ENCODE measurements at places on chromosomes 7 and 10. TPM values are rescaled to one million over a fixed set of nuclear protein-coding genes. Genes with fewer than 3 reads are reported as not detected.

GRCh38 chr7:101250324-101250723 lies 5.4 kb upstream of the FIS1 start:
- H3K4me1 ChIP-seq, result peaks cover 23% of the 10 kb centered on the region
- H3K27ac ChIP-seq, result no peak overlapping the region
- H3K4me3 ChIP-seq, result no peak overlapping the region

DNA sequence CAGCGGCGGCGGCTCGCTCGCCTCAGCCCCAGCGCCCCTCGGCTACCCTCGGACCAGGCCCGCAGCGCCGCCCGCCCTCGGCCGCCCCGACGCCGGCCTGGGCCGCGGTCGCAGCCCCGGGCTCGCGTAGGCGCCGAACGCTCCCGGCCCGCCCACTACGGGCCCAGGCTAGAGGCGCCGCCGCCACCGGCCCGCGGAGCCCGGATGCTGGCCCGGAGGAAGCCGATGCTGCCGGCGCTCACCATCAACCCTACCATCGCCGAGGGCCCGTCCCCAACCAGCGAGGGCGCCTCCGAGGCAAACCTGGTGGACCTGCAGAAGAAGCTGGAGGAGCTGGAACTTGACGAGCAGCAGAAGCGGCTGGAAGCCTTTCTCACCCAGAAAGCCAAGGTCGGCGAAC lies 18.2 kb upstream of the TSPAN33 start:
- no peak for DNase-seq
- no peaks in the 10 kb centered on the region for H3K4me1 ChIP-seq
- no peak overlapping the region for H3K27ac ChIP-seq
- H3K36me3 ChIP-seq, result no peaks in the 10 kb centered on the region
- H3K4me3 ChIP-seq, result no peak overlapping the region

- no peaks in the 10 kb centered on the region for H3K27me3 ChIP-seq
- no peaks in the 10 kb centered on the region for H3K4me1 ChIP-seq
- no peak overlapping the region for H3K27ac ChIP-seq
These were observed 11.1 kb downstream of the LRRC4 start for GRCh38 chr7:128020159-128020558.

DNA sequence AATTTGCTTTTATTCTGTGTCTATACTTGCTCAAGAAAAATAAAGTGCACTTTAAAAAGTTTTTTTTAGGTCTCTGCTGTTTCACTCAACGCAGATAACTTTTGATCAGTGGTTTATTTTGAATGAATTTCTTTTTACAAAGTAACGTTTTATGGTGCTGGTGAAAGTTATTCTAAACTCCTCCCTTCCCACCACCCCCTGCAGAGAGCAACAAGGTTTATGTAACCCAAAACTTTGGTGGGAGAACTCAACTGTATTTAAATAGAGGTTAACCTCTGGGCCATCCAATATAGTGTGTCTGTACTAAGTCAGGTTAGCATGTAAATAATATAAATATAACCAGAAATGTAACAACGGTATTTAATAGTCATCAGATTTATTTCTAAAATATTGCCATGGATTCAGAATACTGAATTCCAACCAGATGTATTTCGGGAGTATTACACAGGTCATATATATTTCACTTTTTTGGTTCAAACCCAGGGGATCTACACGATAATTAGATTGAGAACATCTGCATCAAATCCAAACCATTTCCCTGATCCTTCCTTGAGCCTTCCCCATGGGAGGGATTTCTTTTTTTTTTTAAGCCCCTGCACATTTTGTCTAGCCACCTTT lies 3.9 kb upstream of the CUX1 start:
- peaks cover 20% of the 10 kb centered on the region for H3K4me1 ChIP-seq
- H3K27ac ChIP-seq, result no peak overlapping the region
- H3K27me3 ChIP-seq, result no peaks in the 10 kb centered on the region

GRCh38 chr7:33836797-33837355 lies 68.5 kb upstream of the BMPER start:
- no peaks in the 10 kb centered on the region for H3K4me1 ChIP-seq
- H3K36me3 ChIP-seq, result no peaks in the 10 kb centered on the region
- no peak overlapping the region for H3K4me3 ChIP-seq
- H3K27me3 ChIP-seq, result no peaks in the 10 kb centered on the region

RASSF4 gene
- total RNA-seq, result 1.6 TPM

GRCh38 chr7:21054427-21055112 lies 267.9 kb upstream of the SP8 start:
- H3K36me3 ChIP-seq, result no peaks in the 10 kb centered on the region
- DNase-seq, result no peak
- H3K27ac ChIP-seq, result no peak overlapping the region
- H3K27me3 ChIP-seq, result no peaks in the 10 kb centered on the region

OR2A7 gene
- 4.0 TPM for total RNA-seq

Data from CD4-positive, alpha-beta memory T cell (primary cell).